ENCODE measurements at places on chromosomes 5 and 9. TPM values are rescaled to one million over a fixed set of nuclear protein-coding genes. Genes with fewer than 3 reads are reported as not detected.

Gene FAM78A
- total RNA-seq: 55.3 TPM

GRCh38 chr5:172771439-172772111 lies 580 bp upstream of the DUSP1 start:
- no peak for DNase-seq

GRCh38 chr5:138714694-138715093 lies 38.5 kb upstream of the CTNNA1 start:
- no peak for DNase-seq

- no peak for DNase-seq
Measured at GRCh38 chr9:36902080-36902716, 131.9 kb downstream of the PAX5 start.

- no peak for DNase-seq
Measured at GRCh38 chr9:16052146-16052545, 499.3 kb downstream of the CCDC171 start.

Gene ZBTB26
- 8.2 TPM for total RNA-seq

DNA sequence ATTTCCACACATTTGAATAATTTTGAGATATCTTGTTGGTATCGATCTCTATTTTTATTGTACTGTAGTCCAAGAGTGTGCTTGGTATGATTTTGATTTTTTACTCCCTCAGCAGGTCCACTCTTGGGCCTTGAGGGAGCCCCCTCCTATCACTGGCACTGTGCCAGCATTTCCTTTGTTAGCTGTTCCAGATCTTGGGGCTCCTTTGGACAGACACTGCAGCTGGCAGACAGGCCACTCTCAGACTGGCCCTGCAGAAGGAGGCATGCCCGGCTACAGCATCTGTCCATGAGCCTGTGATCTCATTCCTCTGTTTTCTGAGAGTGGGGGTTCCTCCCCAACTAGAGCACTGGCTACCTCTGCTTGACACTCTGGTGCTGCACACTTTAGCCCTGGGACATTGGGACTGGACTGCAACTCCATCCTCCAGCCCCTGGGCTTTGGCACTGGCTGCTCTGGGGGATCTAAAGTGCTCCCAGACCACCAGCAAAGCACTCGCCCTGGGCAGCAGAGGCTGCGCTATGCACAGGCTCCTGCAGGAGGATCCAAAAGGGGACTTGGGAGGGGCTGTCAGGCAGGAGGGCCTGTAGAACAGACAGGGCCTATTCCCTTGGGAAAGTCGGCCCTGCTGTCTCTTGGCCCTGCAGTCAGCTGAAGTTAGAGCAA lies 271.3 kb upstream of the DMAC1 start:
- no peak for DNase-seq

Gene PKD2L2
- not detected for total RNA-seq
